A673 (cell line): ENCODE measurements at places on chromosomes 7 and 10.
A peak's percentile ranks its signal among the peaks of the same experiment; 100 is the strongest.

GRCh38 chr7:136480901-136481300 is 387.6 kb upstream of the CHRM2 start:
- no peak for DNase-seq

DNA sequence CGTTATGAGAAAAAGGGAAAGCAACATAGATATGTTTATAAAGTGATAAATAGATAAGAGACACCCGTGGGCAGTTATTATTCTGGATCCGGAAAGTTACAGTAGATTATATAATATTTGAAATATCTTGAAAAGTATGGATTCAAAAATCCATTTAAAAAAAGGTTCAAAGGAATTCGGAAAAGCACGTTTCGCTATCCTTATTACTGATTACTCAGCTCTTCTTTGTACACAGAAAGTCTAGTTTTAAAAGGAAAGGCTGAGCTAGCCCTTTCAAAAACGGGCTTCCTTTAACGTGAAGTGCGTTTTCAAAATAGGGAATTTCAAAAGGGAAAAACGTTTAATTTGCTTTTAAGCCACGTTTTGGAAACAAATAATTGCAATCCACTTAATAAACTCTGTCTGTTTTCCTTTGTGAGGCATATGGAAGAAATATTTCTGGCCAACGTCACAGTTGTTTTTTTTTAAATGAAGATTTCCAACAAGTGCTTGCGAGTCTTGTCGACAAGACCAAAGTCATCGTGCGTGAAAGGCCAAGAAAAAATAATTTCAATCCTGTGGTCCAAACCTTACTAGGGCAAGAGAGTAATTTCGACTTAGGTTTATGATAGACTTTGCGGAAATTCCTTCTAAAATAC is 2.2 kb upstream of the SKIDA1 start:
- DNase-seq = peak; percentile 66

- no peak for DNase-seq
Observed at GRCh38 chr7:65230231-65230630, 143.4 kb upstream of the ZNF92 start.

- DNase-seq = no peak
Observed at GRCh38 chr10:118968482-118968881, 61.0 kb upstream of the NANOS1 start.

GRCh38 chr10:33706746-33707145 is 372.3 kb upstream of the NRP1 start:
- DNase-seq = no peak

DNA sequence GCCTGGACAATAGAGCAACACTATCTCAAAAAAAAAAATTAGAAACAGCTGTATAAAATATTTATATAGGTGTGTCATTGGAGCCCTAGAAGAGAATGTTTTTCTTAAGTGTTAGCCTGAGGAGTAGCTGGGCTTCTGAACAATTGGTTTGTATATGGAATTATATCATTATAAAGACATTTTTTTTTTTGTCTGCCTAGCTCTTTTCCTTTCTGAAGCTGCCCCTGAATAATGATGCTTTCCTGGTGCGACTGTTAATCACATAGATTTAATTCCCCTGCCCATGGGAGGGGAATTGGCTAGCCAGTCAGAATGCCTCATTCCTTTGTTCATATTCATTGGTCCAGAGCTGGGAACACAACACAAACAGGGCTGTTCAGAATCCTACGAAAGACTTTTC is 13.9 kb upstream of the ABCC2 start:
- no peak for DNase-seq

DNA sequence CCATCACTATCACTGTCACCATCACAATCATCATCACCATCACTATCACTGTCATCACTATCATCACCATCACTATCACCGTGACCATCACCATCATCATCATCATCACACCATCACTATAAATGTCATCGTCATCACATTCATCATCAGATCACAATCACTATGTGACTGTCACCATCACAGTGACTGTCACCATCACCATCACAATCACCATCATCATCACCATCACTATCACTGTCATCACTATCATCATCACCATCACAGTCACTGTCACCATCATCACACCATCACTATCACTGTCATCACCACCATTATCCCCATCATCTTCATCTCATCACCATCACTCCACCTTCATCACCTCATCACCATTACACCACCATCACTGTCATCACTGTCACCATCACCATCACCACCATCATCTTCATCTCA is 31.0 kb downstream of the PWWP2B start:
- DNase-seq = no peak

GRCh38 chr7:151833691-151834090 is 43.2 kb downstream of the PRKAG2 start:
- DNase-seq = no peak

GRCh38 chr7:12378389-12378788 is 25.3 kb downstream of the VWDE start:
- no peak for DNase-seq

- DNase-seq = peak; percentile 30
Observed at GRCh38 chr7:48182718-48183369, 11.6 kb downstream of the ABCA13 start.

DNA sequence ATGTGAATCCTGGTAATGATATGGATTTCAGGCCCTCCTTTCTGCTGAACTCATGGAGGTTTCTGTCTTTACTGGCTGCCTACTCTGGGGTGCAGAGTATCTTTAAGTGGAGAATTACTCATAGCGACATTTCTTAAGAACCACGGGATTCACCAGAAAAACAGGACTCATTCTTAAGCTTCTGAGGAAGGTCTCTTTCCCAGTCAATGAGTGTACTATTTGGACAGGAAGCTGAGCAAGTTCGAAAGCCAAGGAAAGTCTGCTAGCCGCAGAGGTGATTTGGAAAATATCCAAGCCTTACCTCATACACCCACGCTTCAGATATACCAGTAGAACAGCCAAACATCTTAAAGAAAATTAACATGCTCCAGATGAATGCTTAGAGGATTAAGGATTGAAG is 377.6 kb upstream of the MYO3A start:
- peak; percentile 25 for DNase-seq

GRCh38 chr10:50469778-50470193 is 154.0 kb downstream of the SGMS1 start:
- DNase-seq = peak; percentile 1

GRCh38 chr10:82252081-82252480 is 377.1 kb downstream of the NRG3 start:
- no peak for DNase-seq

GRCh38 chr7:121451367-121452094 is 55.4 kb upstream of the FAM3C start:
- DNase-seq = no peak

GRCh38 chr7:20114468-20114867 is 102.7 kb downstream of the MACC1 start:
- DNase-seq = peak; percentile 46

DNA sequence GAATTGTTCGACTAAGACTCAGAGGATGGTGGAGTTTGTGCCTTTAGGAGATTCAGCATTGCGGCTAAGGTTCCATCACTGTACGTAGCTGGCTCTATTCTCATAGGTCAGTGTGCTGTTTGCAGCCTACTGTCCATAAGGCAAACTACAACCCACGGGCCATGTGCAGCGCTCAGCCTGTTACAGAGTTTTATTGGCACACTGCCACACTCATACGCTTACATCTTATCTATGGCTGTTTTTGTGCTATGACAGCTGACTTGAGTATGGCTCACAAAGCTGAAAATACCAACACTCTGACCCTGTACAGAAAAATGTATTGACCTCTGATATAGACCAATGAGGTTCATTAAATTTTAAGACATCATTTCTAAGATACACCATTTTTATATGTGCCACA is 114.5 kb downstream of the ARID5B start:
- DNase-seq = no peak

DNA sequence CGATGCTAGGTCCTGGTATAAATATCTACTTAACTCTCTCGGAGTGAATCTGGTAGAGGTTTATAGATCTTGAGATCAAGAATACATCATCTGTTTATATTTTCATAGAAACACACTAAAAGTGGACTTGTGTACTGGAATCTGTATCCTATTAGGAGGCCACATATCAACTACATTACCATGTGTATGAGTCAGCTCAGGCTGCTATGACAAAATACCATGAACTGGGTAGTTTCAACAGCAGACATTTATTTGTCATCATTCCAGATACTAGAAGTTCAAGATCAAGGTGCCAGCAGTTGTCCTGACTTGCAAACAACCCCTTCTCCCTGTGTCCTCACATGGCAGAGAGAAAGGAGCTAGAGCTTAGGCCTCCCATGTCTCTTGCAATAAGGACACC is 113.9 kb upstream of the PFKP start:
- no peak for DNase-seq

DNA sequence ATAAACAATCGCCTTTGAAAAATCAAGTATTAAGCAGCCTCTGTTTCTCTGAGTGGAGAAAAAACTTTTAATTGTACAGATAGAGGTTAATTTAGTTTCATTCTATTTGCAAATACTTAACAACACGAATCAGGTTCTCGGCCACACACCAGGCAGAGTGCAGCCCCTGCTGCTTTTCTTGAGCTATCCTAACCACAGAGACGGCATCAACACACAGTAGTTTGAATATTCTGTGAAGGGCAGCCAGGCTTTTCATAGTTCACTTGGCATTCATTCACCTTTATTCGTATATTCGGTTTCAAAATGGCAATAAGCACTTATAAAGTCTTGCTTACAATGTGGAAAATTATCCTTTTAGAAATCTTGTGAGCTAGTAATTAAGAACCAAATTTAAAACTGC is 5.7 kb downstream of the ADARB2 start:
- DNase-seq = no peak

DNA sequence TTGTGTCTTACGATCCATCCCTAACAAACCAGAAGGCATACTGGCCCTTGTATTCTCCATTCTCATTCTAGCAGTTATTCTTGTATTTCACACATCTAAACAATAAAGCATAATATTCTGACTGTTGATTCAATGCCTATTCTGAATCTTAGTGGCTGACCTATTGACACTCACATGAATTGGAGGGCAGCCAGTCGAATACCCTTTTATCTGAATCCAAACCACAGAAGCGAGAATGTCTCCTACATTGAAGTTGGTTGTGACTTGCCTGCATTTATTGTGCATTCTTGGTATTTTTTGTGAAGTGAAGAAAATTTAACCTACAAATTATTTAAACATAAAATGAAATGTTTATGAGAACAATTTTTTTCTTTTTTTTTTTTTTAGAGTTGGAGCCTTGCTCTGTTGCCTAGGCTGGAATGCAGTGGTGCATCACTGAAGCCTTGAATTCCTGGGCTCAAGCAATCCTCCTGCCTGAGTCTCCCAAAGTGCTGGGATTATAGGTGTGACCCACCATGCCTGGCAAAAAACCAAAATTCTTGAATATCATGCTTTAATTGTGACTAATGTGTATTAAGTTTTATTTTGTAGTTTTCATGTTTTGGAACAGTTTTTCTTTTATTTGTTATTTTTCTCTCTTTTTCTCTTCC is 22.7 kb downstream of the EXOC4 start:
- no peak for DNase-seq

- no peak for DNase-seq
Observed at GRCh38 chr10:79390551-79391229, 43.4 kb downstream of the PPIF start.

- DNase-seq = peak; percentile 76
Observed at GRCh38 chr7:38656968-38657367, 25.8 kb upstream of the AMPH start.

DNA sequence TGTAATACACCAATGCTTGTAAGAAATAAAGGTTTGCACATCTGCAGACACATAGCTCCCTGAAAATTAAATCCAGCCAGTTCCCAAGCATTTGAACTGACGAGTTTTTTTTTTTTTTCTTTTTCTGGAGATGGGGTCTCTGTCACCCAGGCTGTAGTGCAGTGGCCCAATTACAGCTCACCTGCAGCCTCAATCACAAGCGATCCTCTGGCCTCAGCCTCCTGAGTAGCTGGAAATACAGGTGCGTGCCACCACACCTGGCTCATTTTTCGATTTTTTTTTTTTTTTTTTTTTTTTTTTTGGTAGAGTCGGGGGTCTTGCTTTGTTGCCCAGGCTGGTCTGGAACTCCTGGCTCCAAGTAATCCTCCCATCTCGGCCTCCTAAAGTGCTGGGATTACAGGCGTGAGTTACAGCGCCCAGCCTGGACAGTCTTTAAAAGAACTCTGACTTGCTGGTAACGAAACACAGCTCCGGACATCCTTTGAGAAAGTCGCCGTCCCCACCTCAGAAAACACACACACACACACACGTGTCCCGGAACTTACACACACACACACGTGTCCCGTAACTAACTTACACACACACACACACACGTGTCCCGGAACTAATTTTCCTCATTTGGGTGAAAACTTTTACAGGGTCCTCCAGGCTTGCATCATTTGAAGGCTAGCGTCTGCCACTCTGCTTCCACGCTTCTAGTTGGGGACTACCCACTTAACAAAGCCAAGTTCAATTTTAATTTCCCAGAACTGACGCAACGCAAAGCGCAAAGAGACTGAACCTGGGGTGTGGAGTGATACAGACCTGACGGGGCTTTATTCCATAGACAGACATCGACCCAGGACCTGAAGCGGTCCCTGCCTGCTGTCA is 18.6 kb downstream of the OCM2 start:
- DNase-seq = peak; percentile 43

GRCh38 chr10:52297747-52298146 is 16.3 kb upstream of the DKK1 start:
- no peak for DNase-seq

DNA sequence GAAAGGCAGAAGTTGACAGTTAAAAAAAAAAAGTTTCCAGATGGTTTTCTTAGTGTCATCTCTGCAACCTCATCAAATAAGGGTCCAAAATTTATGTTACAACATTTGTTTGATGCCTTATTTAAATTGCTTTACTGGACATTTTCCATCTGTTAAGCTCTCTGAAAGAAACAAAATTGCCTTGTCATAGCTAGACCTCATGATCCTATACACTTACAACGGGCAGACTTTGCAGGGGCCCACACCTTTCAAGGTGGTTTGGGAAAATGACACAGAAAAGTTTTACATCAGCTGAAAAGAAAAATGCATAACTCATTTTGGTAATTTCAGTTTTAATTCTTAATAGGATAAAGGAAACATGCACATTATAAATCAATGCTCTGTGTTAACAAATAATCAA is 1.4 kb upstream of the TES start:
- DNase-seq = no peak

GRCh38 chr7:142519079-142520078 is 229.9 kb upstream of the PRSS1 start:
- no peak for DNase-seq

DNA sequence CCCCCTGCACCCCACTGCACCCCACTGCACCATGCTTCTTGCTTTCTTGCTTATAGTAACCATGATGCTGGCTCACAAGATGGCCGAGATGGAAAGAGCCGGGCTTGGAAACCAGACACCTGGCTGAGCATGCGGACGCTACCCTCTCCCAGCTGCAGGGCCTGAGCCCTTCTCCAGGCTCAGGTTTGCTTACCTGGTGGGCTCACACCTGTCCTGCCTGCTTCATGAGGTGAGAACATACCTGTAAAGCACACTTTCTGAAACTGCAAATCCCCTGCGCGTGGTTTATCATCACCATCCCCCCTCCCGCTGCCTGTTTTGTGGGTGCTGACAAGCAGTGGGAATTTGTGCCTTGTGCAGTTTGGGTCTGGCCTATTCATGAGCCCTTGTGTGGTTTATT is 302.7 kb downstream of the GLRX3 start:
- no peak for DNase-seq
